Caudate nucleus (tissue), 63 donors: ENCODE measurements at places on chromosomes 3 and 15.

DNA sequence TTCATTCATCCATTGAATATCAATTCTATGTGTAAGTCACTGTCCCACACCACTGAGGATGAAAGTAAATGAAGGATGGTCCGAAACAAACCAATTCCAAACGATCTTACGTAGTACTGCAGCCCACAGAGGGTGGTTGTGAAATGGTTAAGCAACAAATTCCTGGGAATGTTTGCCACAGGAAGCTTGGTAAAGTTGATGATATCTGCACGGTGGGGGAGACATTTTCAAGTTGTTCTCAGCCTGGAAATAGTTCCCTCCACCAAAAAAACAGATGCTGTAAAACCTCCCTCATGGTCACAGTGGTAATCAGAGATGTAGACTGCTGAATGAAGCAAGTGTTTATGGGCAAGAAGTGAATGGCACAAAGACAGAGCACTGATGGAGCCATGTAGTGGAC lies 35.9 kb upstream of the BNC1 start:
- no peak for DNase-seq

GRCh38 chr3:37726525-37727290 lies 135.0 kb upstream of the CTDSPL start:
- no peak for DNase-seq

DNA sequence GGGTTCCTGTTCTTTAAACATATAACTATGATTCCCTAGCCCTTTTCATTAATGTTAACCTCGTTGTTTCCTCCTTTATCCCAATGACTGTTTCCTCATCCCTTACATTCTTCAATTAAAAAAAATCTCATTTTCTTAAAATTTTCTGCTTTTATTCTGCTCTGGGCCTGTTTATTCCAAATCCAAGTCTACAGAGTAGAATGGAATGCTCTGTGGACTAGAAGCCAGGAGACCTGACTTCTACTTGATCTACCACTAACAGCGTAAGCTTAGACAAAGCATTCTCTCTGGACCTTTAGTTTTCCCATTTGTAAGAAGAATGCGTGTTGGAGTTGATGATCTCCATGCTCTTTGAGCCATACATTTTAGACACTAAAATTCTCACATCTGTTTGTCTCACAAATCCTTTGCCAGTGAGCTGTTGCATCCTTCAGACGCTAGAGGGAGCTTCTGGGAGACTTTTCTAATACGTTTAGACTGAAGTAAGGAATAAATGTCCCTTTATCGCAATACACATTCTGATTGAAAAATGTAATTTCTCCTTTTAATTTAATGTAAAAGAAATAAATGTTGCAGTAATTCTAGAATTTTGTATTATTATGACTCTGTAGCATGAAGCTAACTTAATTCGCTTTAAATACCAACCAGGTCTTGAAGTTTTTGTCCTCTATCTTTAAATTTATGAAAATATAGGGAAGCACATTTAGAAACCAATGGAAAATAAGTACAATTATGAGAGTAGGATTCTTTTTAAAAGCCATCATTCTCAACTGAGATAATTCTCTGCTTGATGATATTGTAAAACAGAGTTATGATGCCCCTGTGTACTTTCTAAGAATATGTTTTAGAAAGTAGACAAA lies 21.7 kb upstream of the GMNC start:
- DNase-seq, result peak; percentile 32

DNA sequence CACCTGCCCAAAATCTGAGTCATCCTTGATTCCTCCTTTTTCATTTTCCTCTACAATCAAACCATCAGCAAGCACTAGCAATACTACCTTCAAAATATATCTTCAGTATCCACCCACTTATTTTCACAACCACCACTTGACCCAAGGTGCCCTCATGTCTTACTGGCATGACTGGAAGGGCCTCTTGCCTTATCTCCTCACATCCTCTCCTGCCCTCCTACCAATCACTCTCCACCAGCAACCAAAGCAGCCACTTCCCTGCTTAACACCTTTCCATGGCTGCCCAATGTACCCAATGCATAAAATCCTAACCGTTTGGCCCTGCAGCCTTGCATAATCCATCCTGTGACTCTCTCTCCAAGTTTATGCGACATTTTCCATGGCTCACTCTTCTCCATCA lies 76.0 kb downstream of the MTHFS start:
- no peak for DNase-seq

DNA sequence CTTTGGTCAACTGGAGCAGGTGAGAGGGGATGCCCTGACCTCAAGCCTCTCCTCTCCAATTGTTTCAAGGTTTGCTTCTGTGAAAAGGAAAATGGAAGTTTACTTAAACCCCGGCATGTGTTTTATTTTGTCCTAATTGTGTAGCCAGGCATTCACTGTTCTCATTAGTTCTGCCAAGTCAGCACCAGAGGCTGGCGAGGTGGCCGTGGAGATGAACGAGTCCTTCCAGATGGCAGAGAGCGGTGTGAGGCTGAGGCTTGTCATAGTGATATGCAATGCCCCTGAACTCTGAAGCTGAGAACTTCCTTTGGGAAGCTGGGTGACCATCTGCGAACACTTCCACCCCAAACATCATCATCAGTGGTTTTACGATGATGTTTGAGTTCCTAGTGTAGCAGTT lies 199.6 kb downstream of the TJP1 start:
- no peak for DNase-seq

DNA sequence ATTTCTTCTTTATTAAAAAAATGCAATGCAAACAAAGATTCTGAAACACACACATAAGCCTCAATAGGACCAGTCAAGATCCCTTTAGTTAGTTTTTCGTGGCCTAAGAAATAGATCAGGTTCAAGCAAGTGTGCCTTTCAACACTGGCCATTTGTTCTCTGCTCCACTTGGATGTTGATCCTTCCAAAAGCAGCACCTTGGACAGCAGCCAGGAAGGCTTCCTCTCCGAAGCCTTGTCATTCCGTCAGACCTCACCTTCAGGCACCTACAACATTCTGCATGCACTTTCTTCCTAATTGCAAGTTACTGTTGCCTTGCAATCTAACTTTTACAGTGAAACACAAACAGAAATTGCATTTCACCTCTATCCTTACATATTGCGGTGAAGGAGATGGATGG lies 155.9 kb upstream of the FEZF2 start:
- DNase-seq, result no peak

GRCh38 chr3:155243512-155243921 lies 50.0 kb downstream of the STRIT1 start:
- DNase-seq, result no peak

- DNase-seq, result no peak
Observed at GRCh38 chr3:42079701-42080452, 11.3 kb upstream of the TRAK1 start.
